Fibroblast of gingiva (primary cell): ENCODE measurements at places on chromosomes 2 and 18.

- DNase-seq, result peak; percentile 56
These were observed 95.3 kb downstream of the TMEM247 start for GRCh38 chr2:46574457-46575355.

DNA sequence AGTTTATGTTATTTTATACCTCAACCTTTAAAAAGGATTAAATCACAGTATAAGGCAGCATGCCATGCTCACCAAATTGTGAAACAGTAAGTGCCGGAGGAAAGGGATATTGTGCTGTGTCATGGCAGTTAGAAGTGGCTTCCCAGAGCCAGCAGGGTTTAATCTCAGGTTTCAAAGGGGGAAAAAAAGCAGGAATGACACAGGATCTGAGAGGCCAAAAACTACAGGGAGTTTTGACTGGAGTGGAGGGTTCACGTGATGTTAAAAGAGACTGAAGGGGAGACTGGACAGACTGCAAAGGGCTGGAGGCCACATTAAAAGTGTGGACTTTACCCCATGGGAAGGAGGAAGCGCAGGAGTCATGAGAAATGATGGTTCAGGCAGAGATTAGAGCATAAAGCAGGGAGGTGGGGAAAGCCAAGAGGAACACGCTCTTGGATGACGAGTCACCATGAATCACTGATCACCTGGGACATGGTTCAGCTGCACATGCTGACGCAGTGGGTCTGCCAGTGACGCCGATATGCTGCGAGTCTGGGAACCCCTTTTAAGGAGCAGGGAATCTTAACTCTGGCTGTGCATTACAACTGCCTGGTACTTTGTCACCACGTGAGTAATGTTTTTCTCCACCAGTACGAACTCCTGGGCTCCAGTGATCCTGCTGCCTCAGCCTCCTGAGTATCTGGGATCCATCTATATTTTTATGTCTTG, 6.1 kb downstream of the CHMP1B start:
- peak; percentile 98 for DNase-seq

GRCh38 chr2:223877721-223878410, 40.5 kb upstream of the AP1S3 start:
- no peak for DNase-seq

- peak; percentile 71 for DNase-seq
These were observed 35.4 kb upstream of the RHOB start for GRCh38 chr2:20411361-20411894.

GRCh38 chr2:69517410-69517809, 80.2 kb upstream of the NFU1 start:
- no peak for DNase-seq

GRCh38 chr18:46401486-46402070, 255.4 kb downstream of the LOXHD1 start:
- DNase-seq, result no peak

DNA sequence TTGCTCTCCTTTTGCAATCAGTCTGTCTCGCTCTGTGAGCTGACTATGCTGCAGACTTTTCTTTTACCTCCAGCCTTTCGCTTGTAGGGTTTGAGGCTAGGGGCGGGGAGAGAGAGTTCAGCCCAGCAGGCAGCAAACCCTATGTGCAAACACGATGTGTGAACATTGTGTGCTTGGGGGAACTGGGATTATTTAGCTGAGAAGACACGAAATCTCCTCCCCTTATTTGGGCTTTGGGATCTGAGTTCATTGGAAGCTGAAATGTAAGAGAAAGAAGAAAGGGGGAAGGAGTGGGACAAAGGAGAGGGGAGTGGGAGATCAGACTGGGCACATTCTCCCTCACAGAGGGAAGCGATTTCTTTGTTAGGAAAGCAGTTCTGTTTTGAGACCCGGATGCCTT, 189.6 kb upstream of the TNP1 start:
- DNase-seq, result no peak

GRCh38 chr2:113720167-113720566, 36.3 kb downstream of the SLC35F5 start:
- DNase-seq, result no peak

GRCh38 chr18:25726298-25726697, 364.1 kb downstream of the SS18 start:
- peak; percentile 28 for DNase-seq

- no peak for DNase-seq
These were observed 558 bp upstream of the CEP192 start for GRCh38 chr18:12990641-12990966.

GRCh38 chr18:14768241-14768640, 20.3 kb downstream of the ANKRD30B start:
- peak; percentile 44 for DNase-seq

GRCh38 chr18:62128157-62128556, 58.7 kb downstream of the PIGN start:
- peak; percentile 59 for DNase-seq

- no peak for DNase-seq
These were observed 775 bp downstream of the RNF125 start for GRCh38 chr18:32019251-32019948.

- DNase-seq, result no peak
These were observed 242.0 kb upstream of the STON1 start for GRCh38 chr2:48287976-48288375.

DNA sequence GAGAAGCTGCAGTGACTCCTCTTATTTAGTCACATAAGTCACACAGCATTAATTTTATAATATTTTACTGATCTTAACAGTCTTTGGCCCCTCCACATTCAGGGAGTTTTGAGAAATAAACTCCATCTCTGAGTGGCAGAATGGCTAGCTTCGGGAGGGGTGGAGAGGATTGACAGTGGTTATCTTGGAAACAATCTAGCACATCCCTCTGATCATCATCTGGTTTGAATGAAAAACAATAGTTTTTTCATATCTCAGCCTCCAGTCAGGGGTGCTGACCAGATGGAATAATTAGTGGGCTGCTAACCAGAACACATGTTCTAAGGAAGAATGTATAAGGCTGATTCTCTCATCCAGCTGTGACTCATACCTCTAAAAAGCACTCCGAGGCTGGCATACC, 477.5 kb downstream of the DPP10 start:
- DNase-seq, result no peak

DNA sequence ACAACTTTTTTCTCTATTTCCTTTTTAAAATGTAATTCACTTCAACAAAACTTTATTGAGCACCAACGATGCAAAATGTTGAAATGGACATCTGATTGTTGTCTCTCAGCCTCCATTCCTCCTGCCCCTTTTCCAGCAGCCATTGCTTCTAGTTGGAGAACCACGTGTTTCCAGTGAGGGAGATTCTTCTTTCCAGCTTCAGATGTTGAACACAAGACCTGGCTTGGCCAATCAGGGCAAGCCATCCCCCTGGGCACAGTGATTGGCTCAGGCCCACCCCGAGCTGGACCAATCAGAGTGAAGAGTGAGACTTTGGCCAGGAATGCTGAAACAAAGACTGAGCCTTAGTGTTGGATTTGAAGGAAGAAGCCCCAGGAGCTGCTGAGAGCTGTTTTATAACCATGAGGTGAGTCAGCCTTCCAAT, 59.0 kb downstream of the E2F6 start:
- DNase-seq, result peak; percentile 77

DNA sequence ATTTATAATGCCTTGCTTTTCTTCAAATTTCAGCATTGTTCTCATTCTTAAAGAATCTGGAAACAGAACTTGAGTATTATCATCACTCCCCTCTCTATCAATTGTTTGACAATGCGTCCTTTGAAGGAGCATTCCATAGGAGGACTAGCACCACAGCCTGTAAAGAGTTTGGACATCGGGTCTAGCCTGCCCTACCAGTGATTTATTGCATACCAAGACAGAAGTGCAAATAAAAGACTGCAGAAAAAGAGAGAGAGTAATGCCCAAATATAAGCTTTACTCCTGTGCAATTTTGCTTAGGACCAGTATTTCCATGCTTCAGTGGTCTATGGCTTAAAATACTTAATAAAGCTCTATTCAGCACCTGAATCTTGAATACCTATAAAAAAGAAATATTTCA, 55.4 kb upstream of the MAP2 start:
- DNase-seq, result no peak

DNA sequence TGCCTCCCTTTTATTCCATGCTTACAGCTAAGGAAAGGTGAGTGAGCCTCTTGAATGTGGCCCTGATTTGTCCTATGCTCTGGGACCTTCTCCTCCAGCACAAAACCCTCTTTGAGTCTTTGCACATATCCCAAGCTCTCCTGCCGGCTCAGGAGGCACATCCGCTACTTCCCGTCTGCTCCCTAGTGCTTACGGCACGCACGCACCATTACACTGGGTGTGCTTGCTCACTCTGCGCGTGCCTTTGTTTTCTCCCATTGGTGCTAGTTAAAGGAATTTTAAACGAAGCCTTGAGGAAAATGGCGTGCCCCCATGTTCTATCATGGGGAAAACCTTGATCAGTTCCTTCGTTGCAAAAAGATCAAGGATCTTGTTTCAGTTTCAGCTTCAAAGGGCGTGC, 7.9 kb upstream of the DGKD start:
- DNase-seq, result no peak

- DNase-seq, result peak; percentile 13
These were observed 2.0 kb upstream of the AMMECR1L start for GRCh38 chr2:127887776-127888130.

- DNase-seq, result no peak
These were observed 1580.0 kb downstream of the LRP1B start for GRCh38 chr2:140550821-140551220.

DNA sequence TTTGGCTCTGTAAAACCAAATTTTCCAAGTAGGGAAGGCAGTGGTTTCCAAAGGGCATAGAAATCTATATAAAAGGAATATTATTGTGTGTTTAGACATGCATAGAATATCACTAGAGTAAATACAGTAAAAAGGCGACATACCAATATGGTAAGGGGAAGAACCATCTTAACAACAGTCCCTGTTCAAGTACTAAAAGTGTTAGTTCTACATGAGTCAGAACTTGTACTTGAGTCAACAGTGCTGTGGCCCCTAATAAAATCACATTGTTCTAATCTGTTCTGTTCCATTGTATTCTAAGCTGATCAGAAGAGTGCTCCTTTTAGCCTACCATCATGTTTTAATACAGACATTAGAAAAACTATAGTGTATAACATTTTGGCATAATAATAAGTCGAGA, 36.1 kb upstream of the TNFRSF11A start:
- no peak for DNase-seq

- DNase-seq, result no peak
These were observed 47.4 kb upstream of the SIX3 start for GRCh38 chr2:44894058-44894457.

- DNase-seq, result no peak
These were observed 119.3 kb downstream of the GALNT3 start for GRCh38 chr2:165674780-165675179.

- no peak for DNase-seq
These were observed 23.9 kb downstream of the C18orf54 start for GRCh38 chr18:54381640-54382039.

- DNase-seq, result no peak
These were observed 124.4 kb downstream of the TMEM163 start for GRCh38 chr2:134594399-134594798.

DNA sequence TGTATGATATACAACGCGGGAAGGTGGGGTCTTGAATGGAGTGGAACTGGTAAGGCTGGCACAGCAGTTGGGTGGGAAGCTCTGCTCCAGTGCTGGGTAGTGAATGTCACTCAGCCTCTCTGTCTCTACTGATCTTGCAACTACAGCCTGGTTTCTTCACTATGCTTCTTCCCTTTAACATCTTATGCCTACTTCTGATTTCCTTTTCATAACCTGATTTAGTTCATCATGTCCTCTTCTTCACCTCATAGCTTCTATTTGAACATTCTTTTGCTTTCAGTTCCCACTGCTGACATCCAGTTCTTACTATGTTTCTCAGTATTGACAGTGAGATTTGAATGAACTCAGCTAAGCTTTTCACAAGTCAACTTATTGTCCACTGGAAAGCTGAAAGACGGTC, 286.2 kb downstream of the ARL6IP6 start:
- DNase-seq, result no peak

DNA sequence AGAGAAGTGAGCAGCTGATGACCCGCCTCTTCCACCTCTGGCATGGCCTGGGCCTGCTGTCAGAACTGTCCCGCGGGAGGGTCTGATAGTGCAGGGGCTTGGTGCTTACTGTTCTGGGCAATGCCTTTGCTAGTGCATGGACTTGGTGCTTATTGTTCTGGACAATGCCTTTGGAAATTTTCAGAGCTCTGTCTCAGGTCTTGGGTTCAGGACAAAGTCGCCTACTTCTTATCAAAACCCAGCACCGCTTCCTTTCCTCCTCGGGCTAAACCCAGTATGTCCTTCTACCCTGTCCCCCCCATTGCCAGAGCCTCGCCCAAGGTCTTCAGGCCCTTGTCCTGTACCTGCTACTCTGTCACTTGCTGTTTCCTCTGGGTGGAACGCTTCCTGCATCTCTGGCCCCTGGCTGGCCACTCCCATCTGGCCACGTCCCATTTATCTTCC, 149.6 kb downstream of the ACKR3 start:
- no peak for DNase-seq

- DNase-seq, result peak; percentile 78
These were observed 225.8 kb upstream of the SIX3 start for GRCh38 chr2:44715671-44716081.

- DNase-seq, result no peak
These were observed 85.3 kb downstream of the NRP2 start for GRCh38 chr2:205767617-205768016.

DNA sequence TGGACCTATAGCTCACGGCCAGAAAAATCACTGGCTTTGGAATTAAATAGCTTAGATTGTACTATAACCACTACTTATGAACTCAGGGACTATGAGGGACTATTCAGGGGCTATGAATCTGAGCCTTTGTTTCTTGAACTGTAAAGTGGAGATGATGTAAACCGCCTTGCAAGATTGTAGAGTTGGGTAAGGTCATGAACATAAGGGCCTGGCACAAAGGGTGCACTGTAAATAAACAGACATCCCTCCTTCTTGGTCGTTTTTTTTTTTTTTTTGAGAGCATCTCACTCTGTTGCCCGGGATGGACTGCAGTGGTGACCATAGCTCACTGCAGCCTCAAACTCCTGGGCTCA, 2.8 kb downstream of the TMEM177 start:
- DNase-seq, result no peak

- no peak for DNase-seq
These were observed 153.1 kb upstream of the ZFP36L2 start for GRCh38 chr2:43379494-43379893.

DNA sequence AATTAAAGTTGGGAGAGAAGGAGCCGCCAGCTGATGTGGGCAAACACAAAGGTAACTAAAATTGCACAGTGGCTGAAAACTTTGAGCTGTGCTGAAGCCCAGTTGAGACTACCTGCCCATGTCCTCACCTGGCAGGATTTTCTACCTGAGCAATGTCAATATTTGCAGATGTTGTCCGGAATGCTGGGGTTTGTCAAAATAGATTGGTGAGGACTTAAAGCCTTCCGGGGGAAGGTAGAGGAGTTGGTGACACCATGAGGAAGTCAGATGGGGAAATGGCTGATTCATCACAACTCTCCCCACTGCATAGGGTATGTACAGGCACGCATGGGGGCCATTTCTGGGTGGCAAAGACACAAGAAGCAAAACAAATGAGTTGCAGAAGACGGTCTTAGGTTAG, 114.9 kb downstream of the ALK start:
- no peak for DNase-seq

DNA sequence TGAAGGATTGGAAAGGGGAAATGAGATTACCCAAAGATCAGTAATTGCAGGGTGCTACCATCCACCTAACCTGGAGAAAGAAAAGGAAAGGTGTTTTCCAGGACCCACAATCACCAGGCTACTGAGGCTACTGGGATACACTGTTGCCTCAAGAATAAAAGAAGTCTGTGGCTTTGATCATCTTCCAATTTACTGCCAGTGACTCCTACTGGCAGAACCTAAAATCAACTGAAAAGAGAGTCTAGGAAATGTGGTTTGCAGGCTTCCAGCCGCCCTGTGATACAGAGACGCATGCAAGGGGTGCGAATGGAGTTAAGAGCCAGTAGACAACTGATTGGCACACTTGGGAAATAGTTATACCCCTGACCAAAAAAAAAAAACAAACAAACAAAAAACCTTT, 16.6 kb upstream of the TTL start:
- peak; percentile 16 for DNase-seq
